ENCODE measurements at places on chromosomes 12 and 14.

GRCh38 chr12:98870504-98870903, 225.4 kb downstream of the APAF1 start:
- DNase-seq = no peak

GRCh38 chr14:69712599-69713088, 54.3 kb upstream of the SRSF5 start:
- no peak for DNase-seq

GRCh38 chr12:98772818-98773217, 127.7 kb downstream of the APAF1 start:
- DNase-seq = no peak

GRCh38 chr12:29957835-29958234, 174.1 kb upstream of the TMTC1 start:
- no peak for DNase-seq

DNA sequence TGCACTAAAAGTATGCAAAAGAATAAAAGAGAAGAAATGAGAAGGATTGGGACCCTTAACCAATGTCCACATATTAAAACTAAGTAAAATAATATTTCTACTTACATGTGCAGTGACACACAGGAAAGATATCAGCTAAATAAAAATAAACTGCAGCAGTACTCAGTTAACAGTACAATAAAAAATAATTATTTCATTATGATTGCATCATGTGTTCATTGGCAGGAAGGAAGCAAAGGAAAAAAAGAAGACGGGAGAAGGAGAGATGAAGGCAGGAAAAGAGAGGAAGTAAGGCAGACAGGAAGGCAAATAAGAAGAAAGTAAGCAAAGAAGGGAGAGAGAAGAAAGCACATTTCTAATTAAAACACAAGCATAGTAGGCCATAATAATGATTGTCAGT, 33.0 kb downstream of the RASSF9 start:
- DNase-seq = no peak

Measured in stimulated activated CD4-positive, alpha-beta T cell treated with anti-CD3 and anti-CD28 coated beads, TNF-alpha, amount 100 ng/mL, for 48 hours (primary cell).